Vagina (tissue), 2 donors: ENCODE measurements at places on chromosomes 4 and X. TPM values are rescaled to one million over a fixed set of nuclear protein-coding genes. Genes with fewer than 3 reads are reported as not detected.
A peak's percentile ranks its signal among the peaks of the same experiment; 100 is the strongest.

GRCh38 chrX:39605183-39605582, 492.6 kb downstream of the BCOR start:
- no peaks in the 10 kb centered on the region for H3K27me3 ChIP-seq
- H3K4me3 ChIP-seq: no peak overlapping the region
- DNase-seq: no peak
- no peaks in the 10 kb centered on the region for H3K36me3 ChIP-seq

DNA sequence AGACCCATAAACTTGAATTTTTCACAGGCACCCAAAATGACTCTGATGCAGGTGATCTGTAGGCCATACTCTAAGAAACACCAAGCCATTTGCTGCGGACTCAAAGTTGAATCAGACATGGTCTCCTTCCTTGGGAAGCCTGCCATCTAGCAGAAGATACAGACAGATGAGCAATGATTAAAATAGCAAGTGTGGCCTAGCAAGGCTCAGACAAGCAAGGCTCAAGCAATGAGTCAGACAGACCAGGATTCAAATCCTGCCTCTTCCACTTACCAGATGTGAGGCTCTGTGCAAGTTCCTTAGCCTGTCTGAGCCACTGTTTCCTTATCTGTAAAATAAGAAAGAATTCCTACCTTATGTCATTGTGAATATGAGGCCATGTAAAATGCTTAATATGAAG, 2.3 kb downstream of the CCDC149 start:
- no peak overlapping the region for H3K4me3 ChIP-seq
- peaks cover 17% of the 10 kb centered on the region for H3K36me3 ChIP-seq
- H3K4me1 ChIP-seq: peaks cover 13% of the 10 kb centered on the region
- H3K27me3 ChIP-seq: no peaks in the 10 kb centered on the region

DNA sequence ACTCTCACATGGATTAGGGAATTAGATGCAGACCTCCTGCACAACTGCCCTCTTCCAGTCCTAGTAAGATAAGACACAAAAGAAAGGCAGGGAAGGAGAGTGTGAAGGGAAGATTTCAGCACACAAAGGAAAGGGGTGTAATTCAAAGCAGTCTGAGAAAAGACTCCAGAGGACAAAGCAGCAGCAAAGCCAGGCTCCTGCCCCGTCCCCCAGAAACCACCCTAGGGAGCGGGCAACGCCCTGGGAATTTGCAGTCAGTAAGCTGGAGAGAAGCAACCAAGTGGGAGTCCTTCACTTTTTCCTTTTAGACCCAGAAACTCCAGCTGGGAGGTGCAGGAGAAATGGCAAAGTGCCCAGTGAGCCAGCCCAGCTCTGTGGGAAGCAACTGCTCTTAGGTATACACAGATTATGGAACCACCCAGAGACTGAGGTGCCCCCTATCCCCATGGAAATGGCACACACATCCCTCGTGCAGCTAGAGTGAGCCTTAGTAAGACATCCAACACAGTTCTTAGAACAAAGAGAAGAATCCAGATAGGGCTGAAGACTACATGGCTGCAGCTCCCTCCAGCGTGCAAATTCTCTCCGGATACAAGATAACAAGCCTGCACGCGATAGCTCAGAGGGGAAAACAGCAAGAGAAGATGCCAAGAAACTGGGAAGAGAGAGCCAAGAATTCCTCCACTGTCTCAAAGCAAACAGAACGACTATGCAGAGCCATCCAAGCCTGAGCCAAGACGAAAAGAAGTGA, 26.5 kb upstream of the IRAK1 start:
- peaks cover 85% of the 10 kb centered on the region for H3K4me1 ChIP-seq
- H3K36me3 ChIP-seq: no peaks in the 10 kb centered on the region
- peak overlapping the region; percentile 58 for H3K27ac ChIP-seq
- no peak for DNase-seq
- H3K27me3 ChIP-seq: no peaks in the 10 kb centered on the region

- no peaks in the 10 kb centered on the region for H3K27me3 ChIP-seq
- no peaks in the 10 kb centered on the region for H3K4me1 ChIP-seq
- H3K27ac ChIP-seq: no peak overlapping the region
These were observed 281.4 kb downstream of the PABPC4L start for GRCh38 chr4:133920236-133920635.

GRCh38 chrX:113929004-113929403, 654.9 kb upstream of the HTR2C start:
- no peak for DNase-seq
- H3K4me1 ChIP-seq: no peaks in the 10 kb centered on the region
- no peaks in the 10 kb centered on the region for H3K36me3 ChIP-seq
- H3K27ac ChIP-seq: no peak overlapping the region

GRCh38 chr4:30840571-30840970, 120.4 kb downstream of the PCDH7 start:
- no peaks in the 10 kb centered on the region for H3K4me1 ChIP-seq
- H3K27ac ChIP-seq: no peak overlapping the region
- no peak overlapping the region for H3K4me3 ChIP-seq
- no peaks in the 10 kb centered on the region for H3K36me3 ChIP-seq

- H3K27ac ChIP-seq: no peak overlapping the region
- peaks cover 9% of the 10 kb centered on the region for H3K27me3 ChIP-seq
- peaks cover 46% of the 10 kb centered on the region for H3K4me1 ChIP-seq
- peak overlapping the region; percentile 37 for H3K4me3 ChIP-seq
- H3K36me3 ChIP-seq: no peaks in the 10 kb centered on the region
- no peak for DNase-seq
These were observed 54.5 kb upstream of the BCOR start for GRCh38 chrX:40152173-40152711.

GRCh38 chr4:183297675-183298074, 22.4 kb downstream of the CLDN22 start:
- no peaks in the 10 kb centered on the region for H3K36me3 ChIP-seq
- no peaks in the 10 kb centered on the region for H3K27me3 ChIP-seq
- H3K4me3 ChIP-seq: no peak overlapping the region
- H3K4me1 ChIP-seq: no peaks in the 10 kb centered on the region

GRCh38 chr4:8236920-8237195, 32.7 kb upstream of the HTRA3 start:
- peaks cover under 1% of the 10 kb centered on the region for H3K4me1 ChIP-seq
- no peak overlapping the region for H3K27ac ChIP-seq
- H3K4me3 ChIP-seq: no peak overlapping the region
- peaks cover 5% of the 10 kb centered on the region for H3K36me3 ChIP-seq
- H3K27me3 ChIP-seq: no peaks in the 10 kb centered on the region

- DNase-seq: no peak
- H3K27ac ChIP-seq: no peak overlapping the region
- no peaks in the 10 kb centered on the region for H3K4me1 ChIP-seq
- no peaks in the 10 kb centered on the region for H3K27me3 ChIP-seq
- no peak overlapping the region for H3K4me3 ChIP-seq
- no peaks in the 10 kb centered on the region for H3K36me3 ChIP-seq
These were observed 100.2 kb downstream of the ADGRL3 start for GRCh38 chr4:61300266-61300844.

DNA sequence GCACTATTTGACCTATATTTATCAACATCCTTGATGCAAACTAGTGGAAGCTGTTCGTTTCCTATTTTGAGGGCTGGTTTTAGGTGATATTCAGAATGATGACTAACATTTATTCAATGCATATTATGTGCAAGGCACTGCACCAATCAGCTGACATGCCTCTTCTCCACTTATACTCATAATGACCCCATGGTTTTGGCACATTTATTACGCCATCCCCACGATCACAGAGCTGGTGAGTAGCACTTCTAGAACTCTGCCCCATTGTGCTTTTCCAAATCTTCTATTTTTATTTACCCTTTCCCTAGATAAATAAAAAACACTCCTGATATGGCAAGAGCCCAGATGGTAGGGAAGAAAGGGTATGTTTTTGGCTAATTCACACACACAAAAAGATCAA, 13.1 kb downstream of the SCML1 start:
- no peak for DNase-seq
- no peak overlapping the region for H3K4me3 ChIP-seq
- H3K27me3 ChIP-seq: no peaks in the 10 kb centered on the region
- H3K4me1 ChIP-seq: no peaks in the 10 kb centered on the region
- H3K36me3 ChIP-seq: peaks cover 9% of the 10 kb centered on the region
- H3K27ac ChIP-seq: no peak overlapping the region

GRCh38 chr4:47413521-47413920, 50.0 kb downstream of the COMMD8 start:
- DNase-seq: no peak
- H3K27me3 ChIP-seq: no peaks in the 10 kb centered on the region
- no peaks in the 10 kb centered on the region for H3K4me1 ChIP-seq
- H3K27ac ChIP-seq: no peak overlapping the region

GRCh38 chr4:6423575-6423974, 48.8 kb downstream of the PPP2R2C start:
- no peak overlapping the region for H3K27ac ChIP-seq
- H3K4me3 ChIP-seq: no peak overlapping the region
- H3K27me3 ChIP-seq: no peaks in the 10 kb centered on the region
- no peaks in the 10 kb centered on the region for H3K4me1 ChIP-seq

The DDX60 gene
- 7.4 TPM for total RNA-seq

The XAGE1A gene
- total RNA-seq: not detected

The PAGE2 gene
- total RNA-seq: not detected

The SPIN4 gene
- total RNA-seq: 2.9 TPM

The GASK1B gene
- total RNA-seq: 24.3 TPM
